ENCODE measurements at places on chromosomes 6 and 20.

GRCh38 chr6:147970970-147971369 is 371.7 kb upstream of the SASH1 start:
- no peak for DNase-seq

DNA sequence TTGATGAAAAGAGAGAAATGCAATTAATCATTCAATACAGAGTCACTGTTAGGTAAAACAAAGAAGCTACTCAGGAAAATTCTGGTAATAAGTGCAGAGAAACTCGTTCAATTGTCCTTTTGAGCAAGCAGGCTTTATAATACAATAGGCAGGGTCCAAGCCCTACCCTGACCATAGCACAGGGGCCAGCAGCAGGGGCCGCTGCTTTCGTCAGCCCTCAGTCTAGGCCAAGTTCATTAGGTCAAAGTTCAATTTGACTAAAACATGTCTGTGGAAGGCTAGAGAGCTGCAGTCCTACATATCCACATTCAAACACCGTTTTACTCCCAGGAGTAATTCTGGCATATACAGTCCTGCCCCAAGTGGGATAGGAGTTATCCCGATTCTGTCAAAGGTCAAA is 94.6 kb downstream of the BCAS1 start:
- DNase-seq: no peak

DNA sequence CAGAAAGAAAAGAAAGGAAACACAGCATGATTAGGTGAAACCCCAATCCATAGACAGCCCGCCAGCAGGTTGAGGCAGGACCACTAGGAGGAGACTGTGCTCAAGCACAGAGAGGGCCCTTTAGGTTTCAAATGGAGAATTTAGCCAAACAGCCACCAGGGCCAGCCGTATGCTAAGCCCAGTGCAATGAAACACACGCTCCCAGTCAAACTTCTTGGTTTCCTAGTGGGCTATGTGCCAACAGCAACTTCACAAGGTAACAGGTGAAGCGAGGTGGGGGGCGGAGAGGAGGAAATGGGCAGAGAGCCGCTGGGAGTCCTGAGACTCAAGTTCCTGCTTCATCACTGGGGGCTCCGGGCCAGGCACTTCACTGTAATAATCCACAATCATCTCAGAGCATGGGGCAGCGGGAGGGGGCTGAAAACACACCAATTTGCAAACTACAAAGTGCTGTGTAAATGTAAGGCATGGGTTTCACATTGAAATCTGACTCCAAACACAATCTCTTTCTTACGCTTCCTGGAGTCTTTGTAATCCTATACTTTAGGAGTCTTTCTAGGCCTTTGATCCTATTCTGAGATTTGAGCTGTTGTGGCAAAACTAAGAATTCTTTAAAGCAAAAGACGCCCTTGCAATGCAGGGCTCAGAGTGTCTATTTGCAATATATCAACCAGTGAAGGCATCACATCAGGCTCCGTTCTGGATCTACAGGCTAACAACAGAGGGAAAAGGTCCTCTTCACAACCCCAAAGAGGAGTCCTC is 117.3 kb downstream of the OPRM1 start:
- DNase-seq: peak; percentile 65

DNA sequence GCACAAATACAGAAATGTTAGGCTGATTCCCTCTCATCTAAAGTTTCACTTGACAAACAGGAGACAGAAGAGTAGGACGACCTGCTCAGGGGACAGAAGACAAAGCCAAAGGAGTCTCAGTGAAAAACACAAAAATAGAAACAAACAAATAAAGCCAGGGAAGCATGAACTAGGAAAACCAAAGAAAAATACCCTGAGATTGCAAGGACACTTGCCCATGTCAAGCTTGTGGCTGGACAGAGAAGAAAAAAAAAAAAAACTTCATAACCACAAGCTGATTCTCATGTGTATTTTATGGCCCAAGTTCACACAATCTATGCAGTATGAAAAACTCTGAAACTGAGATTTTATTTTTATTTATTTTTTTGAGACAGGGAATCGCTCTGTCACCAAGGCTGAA is 85.6 kb upstream of the BEND6 start:
- no peak for DNase-seq

- no peak for DNase-seq
These were observed 74.4 kb downstream of the NOL4L start for GRCh38 chr20:32510601-32511357.

DNA sequence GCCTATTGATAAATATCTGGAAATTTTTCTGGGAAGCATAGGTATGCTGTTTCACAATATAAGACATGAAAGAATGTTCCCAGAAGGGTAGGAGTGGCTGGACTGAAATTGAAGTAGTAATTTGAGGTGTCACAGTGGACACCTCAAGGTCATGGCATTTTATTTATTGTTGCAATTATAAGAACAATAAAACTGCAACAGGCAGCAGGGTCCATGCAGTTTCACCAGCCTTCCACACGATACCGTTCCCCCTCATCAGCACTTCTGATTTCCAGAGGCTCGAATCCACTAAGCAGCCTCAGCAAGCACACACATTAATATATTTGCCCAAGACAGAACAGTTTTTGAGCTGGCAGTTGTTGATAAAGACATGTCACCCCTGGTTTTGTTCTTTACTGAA is 1037.4 kb downstream of the KIF16B start:
- DNase-seq: no peak

DNA sequence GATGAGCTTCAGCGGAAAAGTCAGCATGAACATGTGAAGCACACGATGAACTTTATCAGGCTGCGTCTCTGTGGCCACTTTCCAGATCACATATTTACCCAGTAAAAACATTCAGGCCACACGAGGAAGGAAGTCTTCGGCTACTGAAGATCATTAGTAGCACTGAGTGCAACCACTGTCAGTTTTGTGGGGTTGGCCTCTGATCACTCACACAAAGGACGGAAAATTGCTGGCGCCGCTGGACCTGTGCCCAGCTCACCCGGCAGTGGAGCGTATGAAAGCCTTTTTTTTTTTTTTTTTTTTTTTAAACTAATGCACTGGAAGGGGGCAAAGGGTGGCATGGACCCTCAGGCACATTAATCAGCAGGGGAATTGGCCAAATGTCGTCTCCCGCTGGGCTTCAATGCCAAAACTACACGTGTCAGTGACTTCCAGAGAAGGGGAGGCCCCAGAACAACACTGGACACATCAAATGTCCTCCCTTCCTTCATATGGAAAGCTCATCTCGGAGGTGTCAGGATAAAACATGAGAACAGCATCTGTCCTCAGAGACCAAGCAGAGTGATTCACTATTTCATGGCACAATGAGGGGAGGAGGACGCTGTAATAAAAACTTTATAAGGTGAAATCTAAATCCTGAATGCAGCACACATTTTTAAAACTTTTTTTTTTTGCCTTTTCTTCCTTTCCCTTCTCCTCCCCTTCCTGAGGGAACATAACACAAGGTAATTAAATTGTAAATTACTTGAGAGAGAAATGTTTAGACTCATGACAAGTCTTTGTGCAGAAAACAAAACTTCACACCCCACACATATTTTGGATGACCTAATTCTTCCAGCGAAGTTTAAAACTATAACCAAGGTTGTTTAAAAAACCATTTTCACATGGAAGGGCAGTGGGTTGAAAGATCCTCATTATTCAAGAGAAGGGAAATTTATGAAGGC is 223.4 kb downstream of the FOXC1 start:
- DNase-seq: no peak

DNA sequence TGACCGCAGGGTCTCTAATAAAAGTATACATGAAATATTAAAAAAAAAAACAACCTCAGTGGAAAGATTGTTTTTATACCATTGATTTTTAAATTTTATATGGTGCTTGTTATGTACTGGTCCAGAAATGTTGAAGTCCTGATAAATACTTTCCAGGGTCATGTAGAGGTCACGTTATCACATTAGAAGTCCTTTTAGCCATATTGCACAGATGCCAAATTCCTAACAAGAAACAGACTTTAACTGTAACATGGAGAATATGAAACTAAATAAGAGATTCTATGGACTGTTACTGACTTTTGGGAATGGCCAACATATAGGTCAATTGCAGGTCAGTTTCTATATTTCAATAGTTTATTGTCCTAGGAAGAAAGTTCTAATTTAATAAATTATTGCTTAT is 89.0 kb downstream of the ADGRB3 start:
- DNase-seq: no peak

- DNase-seq: no peak
These were observed 134.4 kb downstream of the ARHGAP18 start for GRCh38 chr6:129575378-129576118.

DNA sequence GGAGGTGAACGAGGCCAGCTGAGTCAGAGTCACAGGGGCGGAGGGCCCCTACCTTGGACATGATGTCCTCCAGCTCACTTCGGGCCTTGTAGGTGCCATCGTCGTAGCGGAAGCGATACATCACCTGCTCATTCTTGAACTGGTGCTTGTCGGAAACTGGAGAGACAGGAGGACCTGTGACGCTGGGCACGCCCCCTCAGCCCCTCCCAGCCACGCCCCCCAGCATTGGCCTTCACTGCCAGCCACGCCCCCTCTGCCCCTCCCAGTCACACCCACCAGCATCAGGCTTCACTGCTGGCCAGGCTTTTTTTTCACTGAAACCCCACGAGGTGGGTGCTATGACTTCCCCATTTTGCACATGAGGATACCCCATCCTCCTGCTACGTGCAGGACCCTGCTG is 148.2 kb downstream of the PREX1 start:
- DNase-seq: peak; percentile 5

DNA sequence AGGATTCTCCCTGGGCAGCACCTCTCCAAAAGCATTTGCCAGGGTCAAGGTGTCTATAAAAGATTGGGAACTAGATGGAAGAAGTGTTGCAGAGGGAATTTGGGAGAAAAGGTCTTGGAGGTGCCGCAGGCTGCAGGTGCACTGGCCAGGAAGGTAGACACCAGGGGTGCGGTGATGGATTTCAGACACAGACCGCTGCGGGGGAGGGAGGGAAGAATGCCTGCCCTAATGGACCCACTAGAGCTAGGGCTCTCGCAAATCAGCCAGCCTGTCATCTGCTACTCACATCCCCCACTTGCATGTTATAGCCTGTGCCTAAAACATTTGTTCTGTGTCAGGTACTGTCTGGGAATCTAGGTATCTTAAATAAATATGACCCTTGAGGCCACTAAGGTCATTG is 193.6 kb upstream of the SLC24A3 start:
- no peak for DNase-seq

GRCh38 chr6:141752677-141753076 is 380.0 kb upstream of the GJE1 start:
- no peak for DNase-seq

GRCh38 chr20:53901064-53901463 is 169.3 kb downstream of the BCAS1 start:
- DNase-seq: no peak

GRCh38 chr20:37020636-37021035 is 69.1 kb upstream of the SAMHD1 start:
- DNase-seq: no peak

GRCh38 chr20:1299522-1299921 is 29.4 kb downstream of the SDCBP2 start:
- DNase-seq: peak; percentile 51

DNA sequence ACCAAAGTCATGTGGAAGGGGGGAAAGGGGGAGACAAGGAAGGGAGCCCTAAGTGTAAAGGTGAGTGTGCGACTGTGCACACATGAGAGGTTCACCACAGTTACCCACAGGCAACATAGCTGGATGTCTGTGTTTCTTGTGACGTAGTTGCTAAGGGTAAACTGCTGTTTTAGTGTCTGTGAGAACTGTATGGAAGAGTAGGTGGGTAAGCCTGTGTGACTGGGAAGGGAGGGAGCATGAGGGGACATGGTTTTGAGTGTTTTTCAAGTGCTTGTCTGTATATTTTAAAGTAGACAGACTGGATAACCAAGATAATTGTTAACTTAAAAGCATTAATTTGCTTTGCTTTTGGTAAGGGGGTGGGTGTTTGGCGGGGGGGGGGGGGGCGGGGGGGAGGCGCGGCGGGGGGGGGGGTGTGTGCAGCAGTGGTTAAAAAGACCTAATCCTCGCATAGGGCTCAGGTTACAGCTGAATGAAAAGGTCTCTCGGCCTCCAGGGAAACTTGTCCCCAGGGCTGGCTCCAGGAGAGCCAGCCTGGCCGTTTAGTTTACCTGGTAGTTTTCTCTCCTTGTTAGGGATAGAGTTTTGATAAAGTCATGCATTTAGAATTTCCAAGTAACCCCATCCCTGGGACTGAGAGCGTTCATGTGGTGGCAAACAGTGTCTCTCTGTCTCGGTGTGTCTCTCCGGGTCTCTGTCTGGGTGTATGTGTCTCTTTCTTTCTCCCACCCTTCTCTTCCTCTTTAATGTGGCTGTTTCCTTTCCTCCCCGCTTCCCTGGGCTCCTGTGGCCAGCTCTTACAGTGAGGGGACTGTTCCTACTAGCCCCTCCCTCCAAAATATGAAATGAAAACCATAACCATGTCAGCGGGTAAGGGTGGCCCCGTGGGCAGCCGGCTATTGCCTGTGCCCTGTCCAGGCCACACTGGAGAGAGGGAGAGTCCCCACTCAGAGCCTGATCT is 3.4 kb downstream of the SCUBE3 start:
- no peak for DNase-seq

Measured in stimulated activated CD4-positive, alpha-beta T cell treated with anti-CD3 and anti-CD28 coated beads, Interleukin-4, amount 100 ng/mL, for 1 hour (primary cell).